ENCODE measurements at places on chromosomes 12 and 14. TPM values are rescaled to one million over a fixed set of nuclear protein-coding genes. Genes with fewer than 3 reads are reported as not detected.

RASAL1 gene
- total RNA-seq = not detected

GRCh38 chr12:55935738-55936151 lies 4.8 kb downstream of the DGKA start:
- DNase-seq = no peak
- peaks cover 33% of the 10 kb centered on the region for H3K4me1 ChIP-seq
- no peak overlapping the region for H3K27ac ChIP-seq
- no peak overlapping the region for H3K4me3 ChIP-seq
- H3K36me3 ChIP-seq = peaks cover 34% of the 10 kb centered on the region
- no peaks in the 10 kb centered on the region for H3K27me3 ChIP-seq

CLMN gene
- 1.8 TPM for total RNA-seq

GRCh38 chr12:126617312-126617711 lies 1552.1 kb downstream of the AACS start:
- DNase-seq = no peak
- H3K27me3 ChIP-seq = no peaks in the 10 kb centered on the region
- no peak overlapping the region for H3K27ac ChIP-seq
- no peaks in the 10 kb centered on the region for H3K36me3 ChIP-seq
- H3K4me3 ChIP-seq = no peak overlapping the region

CLEC12A gene
- 14.8 TPM for total RNA-seq

ANKS1B gene
- total RNA-seq = not detected

COX14 gene
- 42.6 TPM for total RNA-seq

TAS2R8 gene
- total RNA-seq = not detected

LRP1-AS gene
- total RNA-seq = not detected

IFNG-AS1 gene
- total RNA-seq = 1.4 TPM

APOF gene
- not detected for total RNA-seq

- peaks cover 15% of the 10 kb centered on the region for H3K27me3 ChIP-seq
- no peak overlapping the region for H3K27ac ChIP-seq
- peaks cover 60% of the 10 kb centered on the region for H3K4me1 ChIP-seq
- H3K36me3 ChIP-seq = no peaks in the 10 kb centered on the region
- no peak for DNase-seq
Observed at GRCh38 chr14:105529569-105530284, 3.3 kb downstream of the TMEM121 start.

DNA sequence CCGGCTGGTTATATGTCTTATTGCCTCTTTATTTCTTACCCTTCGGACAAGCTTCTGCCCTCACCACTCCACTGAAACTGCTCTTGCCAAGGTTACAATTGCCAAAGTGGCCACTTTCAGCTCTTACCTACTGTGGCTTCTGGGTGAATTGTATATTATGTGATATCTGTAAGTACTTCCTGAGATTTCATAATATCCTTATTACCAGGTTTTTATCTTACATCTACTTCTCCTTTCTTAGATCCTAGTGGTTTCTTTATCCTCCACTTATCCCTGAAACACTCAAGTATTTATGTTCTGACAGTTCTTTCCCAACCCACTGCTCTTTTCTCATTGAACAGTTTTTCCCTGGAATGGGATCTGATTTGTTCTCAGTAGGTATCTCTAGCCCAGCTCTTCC lies 10.5 kb downstream of the CELA1 start:
- no peak overlapping the region for H3K27ac ChIP-seq
- DNase-seq = no peak
- H3K36me3 ChIP-seq = no peaks in the 10 kb centered on the region
- no peak overlapping the region for H3K4me3 ChIP-seq
- H3K4me1 ChIP-seq = peaks cover 3% of the 10 kb centered on the region

- H3K27ac ChIP-seq = no peak overlapping the region
- no peaks in the 10 kb centered on the region for H3K4me1 ChIP-seq
- no peak overlapping the region for H3K4me3 ChIP-seq
- no peak for DNase-seq
- no peaks in the 10 kb centered on the region for H3K27me3 ChIP-seq
- H3K36me3 ChIP-seq = no peaks in the 10 kb centered on the region
Observed at GRCh38 chr12:1332327-1332726, 262.1 kb downstream of the FBXL14 start.

DACT1 gene
- total RNA-seq = 0.45 TPM

SLC4A8 gene
- 9.8 TPM for total RNA-seq

- H3K27ac ChIP-seq = no peak overlapping the region
- H3K4me1 ChIP-seq = no peaks in the 10 kb centered on the region
- no peaks in the 10 kb centered on the region for H3K36me3 ChIP-seq
- DNase-seq = no peak
Observed at GRCh38 chr14:68137704-68138619, 318.4 kb downstream of the RAD51B start.

Data from natural killer cell (primary cell).